ENCODE measurements at places on chromosomes 7 and 10. TPM values are rescaled to one million over a fixed set of nuclear protein-coding genes. Genes with fewer than 3 reads are reported as not detected.

DNA sequence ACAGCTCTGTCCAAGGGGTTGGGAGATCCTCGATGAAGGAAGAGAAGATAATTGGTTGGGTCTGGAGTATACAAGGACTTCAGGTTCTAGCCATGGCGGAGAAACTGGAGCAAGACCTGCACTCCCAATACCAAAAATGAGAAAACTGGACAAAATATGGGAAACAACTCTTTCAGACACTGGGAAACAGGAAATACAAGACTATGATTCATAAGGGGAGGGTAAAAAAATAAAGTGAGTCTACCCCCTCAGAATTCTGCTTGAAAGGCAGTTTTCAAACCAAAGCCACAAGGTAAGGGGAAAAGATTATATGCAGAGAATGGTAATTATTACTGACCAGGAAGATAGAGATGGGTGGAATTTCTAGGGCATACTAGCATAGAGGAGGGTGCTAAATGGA, 10.2 kb upstream of the SEC61G start:
- no peak overlapping the region for H3K4me3 ChIP-seq
- no peak overlapping the region for H3K27ac ChIP-seq
- DNase-seq, result no peak
- H3K27me3 ChIP-seq, result no peaks in the 10 kb centered on the region

DNA sequence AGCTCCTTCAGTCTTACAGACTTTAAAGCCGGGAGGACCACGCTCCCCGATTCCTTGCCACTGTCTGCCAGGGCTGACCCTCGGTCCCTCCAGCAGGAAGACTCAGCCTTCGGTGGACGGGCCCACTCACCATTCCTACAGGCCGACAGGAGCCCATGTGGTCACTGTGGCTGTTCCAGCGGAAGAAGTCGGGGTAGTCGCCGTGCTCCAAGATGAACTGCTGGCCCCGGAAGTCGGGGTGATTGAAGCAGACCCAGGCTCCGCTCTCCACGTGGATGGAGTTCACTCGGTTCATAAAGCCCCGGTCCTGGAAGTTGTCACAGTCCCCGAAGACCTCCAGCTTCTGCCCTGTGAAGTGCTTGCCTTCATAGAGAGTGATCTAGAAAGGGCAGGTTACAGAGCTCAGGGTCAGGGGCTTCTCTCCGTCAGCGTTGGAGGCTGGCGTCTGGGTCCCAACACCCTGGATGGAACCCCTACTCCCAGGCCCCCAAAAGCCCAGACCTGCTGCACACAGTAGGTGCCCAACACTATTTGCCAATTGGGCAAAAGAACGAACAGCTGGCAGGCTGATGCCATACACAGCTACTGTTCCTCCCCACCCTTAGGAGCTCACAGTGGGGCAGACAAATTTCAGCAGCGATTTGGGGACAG, 1.9 kb downstream of the CRYGN start:
- no peak overlapping the region for H3K27ac ChIP-seq
- H3K4me3 ChIP-seq, result no peak overlapping the region
- peaks cover 6% of the 10 kb centered on the region for H3K27me3 ChIP-seq
- DNase-seq, result no peak
- peaks cover 17% of the 10 kb centered on the region for H3K4me1 ChIP-seq

DNA sequence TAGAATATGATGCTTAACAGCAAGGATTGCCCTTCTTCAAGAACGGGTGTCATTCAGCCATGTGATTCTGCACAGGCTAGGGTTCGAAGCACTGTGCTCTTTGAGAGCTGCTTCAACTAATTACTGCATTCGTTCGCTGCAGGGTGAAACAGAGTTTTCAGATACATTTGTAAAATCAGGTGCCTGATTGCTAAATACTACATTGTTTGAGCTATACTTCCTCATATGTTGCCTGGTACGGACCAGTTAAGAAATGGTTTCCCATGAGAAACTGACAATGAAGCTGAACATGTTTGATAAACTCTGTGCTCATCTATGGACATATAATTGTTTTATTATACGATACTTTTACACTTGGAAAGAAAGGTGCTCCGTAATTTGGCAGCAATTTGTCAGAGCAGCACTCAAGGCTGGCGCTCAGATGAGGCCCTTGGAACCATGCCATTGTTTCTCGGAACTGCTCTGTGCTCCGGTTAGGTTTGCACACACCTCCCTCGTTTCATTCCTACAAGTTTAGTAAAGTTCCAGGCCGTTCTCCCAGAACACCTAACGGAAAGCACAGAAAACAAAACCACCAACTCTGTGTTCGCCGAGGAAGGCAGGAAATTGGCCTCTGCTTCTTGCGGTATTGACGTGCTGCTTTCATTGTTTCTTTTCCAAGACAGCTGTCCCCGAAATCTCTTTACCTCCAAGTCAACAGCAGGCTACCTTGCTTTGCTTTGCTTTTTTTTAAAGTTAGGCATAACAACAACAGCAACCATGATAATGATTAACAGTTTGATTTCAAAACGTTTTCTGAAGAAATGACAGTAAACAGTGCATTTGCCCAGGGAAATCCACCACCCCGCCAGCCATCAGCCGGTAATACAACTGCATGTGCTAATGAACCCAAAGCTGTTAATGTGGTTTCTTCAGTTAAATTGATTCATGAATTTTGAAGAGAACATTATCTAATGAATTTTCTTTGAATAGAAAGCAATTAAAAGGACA, 206.9 kb downstream of the EBF3 start:
- no peaks in the 10 kb centered on the region for H3K36me3 ChIP-seq
- no peak overlapping the region for H3K4me3 ChIP-seq
- no peaks in the 10 kb centered on the region for H3K27me3 ChIP-seq
- no peaks in the 10 kb centered on the region for H3K4me1 ChIP-seq

GRCh38 chr7:108087778-108088177, 42.4 kb downstream of the LAMB4 start:
- H3K27ac ChIP-seq, result no peak overlapping the region
- DNase-seq, result no peak
- no peaks in the 10 kb centered on the region for H3K36me3 ChIP-seq
- no peak overlapping the region for H3K4me3 ChIP-seq
- no peaks in the 10 kb centered on the region for H3K4me1 ChIP-seq

The GALNT11 gene
- total RNA-seq, result 20.6 TPM

The PRKCQ gene
- total RNA-seq, result 21.4 TPM

Data from H1 (cell line).